ENCODE measurements at places on chromosomes 4 and X. TPM values are rescaled to one million over a fixed set of nuclear protein-coding genes. Genes with fewer than 3 reads are reported as not detected.

DNA sequence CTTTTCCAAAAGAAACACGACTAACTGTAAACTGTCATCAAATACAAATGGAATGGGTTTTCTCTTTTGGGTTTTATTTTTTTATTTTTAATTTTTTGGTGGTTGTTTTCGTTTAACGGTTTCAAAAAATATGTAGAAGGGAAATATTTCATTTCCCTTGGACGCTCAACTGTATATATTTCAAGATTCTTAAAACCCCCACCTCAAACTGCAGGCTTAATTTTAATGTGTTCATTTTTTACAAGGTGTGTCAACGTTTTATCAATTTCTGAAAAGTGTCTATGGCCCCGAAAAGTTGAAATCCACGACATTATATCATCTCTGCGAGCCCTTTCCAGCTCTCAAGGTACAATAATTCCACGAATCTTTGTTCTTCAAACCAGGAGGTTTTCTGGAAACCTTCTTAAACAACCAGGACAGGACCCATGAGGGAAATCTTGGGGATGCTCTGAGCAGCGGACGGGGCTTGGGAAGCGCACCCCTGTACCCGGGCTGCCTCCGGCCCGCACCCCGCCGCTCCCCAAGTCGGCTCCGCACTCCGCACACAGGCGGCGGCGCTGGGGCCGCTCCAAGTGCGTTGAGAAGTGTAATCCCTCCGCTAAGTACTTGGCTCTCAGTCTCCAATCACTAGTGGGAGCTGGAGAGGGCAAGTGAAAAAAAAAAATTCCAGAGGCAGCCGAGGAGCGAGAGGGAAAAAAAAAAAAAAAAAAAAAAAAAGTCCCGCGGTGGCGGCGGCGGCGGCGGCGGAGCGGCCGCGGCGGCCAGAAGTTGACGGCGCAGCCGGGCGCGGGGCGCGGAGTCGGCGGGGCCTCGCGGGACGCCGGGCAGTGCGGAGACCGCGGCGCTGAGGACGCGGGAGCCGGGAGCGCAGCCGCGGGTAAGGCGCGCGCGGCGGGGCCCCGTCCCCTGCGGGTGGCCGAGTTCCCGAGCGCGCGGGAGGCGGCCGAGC is at the start of gene BMPR1B:
TSS of gene BMPR1B (plus strand) at position 764 of the 949 bp plus-strand sequence. CDS start 346,470 bp downstream, outside the sequence.
- peak; percentile 14 for DNase-seq

The PITX2 gene
- not detected for total RNA-seq

DNA sequence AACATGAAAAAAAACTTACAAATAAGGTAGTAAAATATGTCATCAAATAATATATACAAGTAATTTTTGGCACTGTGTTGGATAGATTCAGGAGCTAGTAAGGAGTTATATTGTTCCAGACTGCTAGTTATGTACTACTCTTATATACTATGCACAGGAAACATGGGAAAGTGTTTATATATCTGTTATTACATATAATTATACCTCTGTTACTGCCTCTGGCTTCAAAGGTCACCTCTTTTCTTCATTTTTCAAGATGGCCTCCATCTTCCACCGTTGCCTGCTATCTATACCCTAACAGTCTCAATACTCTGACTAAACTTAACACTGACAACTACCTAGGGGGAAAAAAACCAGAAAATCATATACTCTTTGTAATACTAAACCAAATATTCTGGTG is 29.5 kb downstream of the LIN54 start:
- DNase-seq, result no peak

GRCh38 chrX:106932960-106933537 is 12.8 kb downstream of the CLDN2 start:
- peak; percentile 22 for DNase-seq

The SPACA5 gene
- not detected for total RNA-seq

The XKRX gene
- total RNA-seq, result 0.24 TPM

GRCh38 chr4:156265407-156265806 is 311.7 kb upstream of the CTSO start:
- DNase-seq, result no peak

GRCh38 chrX:43590150-43590549 is 65.9 kb upstream of the MAOA start:
- DNase-seq, result no peak

- DNase-seq, result no peak
These were observed 85.2 kb downstream of the PLAC1 start for GRCh38 chrX:134572816-134573682.

GRCh38 chrX:25015486-25016360 is at the start of gene ARX:
Gene ARX (minus strand): TSS chrX:25015965. CDS start chrX:25015737, 228 bp downstream.
- no peak for DNase-seq

GRCh38 chrX:107736781-107737531 is 38.6 kb downstream of the TSC22D3 start:
- DNase-seq, result no peak

The CENPVL2 gene
- total RNA-seq, result not detected

The MAGEB2 gene
- total RNA-seq, result not detected

The PCDH11X gene
- total RNA-seq, result 7.4 TPM

Measured in uterus (tissue), 4 donors.